Femur (tissue), 1 donor: ENCODE measurements at places on chromosomes 6 and 20.
A peak's percentile ranks its signal among the peaks of the same experiment; 100 is the strongest.

- no peak for DNase-seq
These were observed 4.7 kb upstream of the TUBB2A start for GRCh38 chr6:3162067-3162497.

DNA sequence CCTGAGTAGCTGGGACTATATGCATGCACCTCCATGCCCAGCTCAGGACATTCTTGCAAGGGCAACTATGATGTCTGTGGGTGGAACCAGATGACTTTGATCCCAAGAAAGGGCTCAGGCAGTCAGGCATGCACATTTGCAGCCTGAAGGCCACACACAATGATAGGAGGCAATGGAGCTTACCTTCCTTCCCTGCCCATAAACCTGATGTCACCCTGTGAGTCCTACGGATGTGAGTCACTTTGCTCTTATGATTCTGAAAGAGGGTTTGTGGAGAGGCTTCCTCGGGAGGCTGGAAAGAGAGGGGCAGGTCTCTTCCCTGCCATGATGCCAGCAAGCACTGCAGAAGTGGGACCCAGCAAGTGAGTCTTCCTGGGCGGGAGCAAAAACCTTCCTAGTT is 202.4 kb downstream of the LY86 start:
- DNase-seq, result no peak

DNA sequence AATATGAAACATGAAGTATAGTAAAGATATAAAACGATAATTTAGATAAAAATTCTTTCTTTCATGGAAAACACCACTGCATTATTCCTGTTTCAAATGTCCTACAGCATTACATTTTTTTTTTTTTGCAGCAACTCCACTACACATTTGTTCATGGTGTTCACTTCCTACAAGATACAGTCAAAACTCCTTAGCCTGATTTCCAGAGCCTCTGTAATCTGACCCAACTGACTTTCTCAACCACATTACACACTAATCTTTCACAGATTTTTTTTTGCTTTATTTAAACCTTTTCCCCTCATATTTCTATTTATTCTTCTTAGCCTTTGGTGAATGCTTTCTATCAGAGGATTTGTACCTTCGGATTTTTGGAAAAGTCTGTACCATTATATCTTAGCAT is 176.5 kb upstream of the PDE7B start:
- no peak for DNase-seq

DNA sequence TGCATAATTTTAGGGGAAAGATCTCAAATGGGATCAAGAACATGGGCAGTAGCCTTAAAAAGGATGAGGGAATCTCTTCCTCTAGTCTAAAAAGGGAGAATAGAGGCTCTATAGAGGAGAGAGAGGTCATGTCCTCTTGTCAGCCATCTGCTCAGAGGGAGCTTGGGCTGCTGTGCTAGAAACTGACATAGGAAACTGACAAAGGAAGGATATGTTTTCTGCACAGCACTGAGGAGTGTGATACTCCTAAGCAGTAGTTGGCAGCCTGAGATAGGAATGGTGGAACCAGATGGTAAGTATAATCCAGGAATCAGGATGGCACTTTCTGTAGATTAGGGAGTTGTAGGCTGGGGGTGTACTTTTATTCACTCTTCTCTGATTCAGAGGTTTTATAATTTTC is 59.2 kb downstream of the PTPRA start:
- no peak for DNase-seq

GRCh38 chr6:137452333-137452894 is 41.8 kb downstream of the OLIG3 start:
- no peak for DNase-seq

DNA sequence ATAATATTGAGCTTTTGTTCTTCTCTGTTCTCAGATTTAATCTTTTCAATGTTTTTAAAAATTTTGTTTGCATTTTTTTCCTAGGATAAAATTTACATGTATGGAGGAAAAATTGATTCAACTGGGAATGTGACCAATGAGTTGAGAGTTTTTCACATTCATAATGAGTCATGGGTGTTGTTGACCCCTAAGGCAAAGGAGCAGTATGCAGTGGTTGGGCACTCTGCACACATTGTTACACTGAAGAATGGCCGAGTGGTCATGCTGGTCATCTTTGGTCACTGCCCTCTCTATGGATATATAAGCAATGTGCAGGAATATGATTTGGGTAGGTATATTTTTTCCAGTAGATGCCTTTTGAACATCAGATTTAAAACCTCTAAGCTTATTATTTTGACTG is 89.8 kb downstream of the ATRN start:
- no peak for DNase-seq

DNA sequence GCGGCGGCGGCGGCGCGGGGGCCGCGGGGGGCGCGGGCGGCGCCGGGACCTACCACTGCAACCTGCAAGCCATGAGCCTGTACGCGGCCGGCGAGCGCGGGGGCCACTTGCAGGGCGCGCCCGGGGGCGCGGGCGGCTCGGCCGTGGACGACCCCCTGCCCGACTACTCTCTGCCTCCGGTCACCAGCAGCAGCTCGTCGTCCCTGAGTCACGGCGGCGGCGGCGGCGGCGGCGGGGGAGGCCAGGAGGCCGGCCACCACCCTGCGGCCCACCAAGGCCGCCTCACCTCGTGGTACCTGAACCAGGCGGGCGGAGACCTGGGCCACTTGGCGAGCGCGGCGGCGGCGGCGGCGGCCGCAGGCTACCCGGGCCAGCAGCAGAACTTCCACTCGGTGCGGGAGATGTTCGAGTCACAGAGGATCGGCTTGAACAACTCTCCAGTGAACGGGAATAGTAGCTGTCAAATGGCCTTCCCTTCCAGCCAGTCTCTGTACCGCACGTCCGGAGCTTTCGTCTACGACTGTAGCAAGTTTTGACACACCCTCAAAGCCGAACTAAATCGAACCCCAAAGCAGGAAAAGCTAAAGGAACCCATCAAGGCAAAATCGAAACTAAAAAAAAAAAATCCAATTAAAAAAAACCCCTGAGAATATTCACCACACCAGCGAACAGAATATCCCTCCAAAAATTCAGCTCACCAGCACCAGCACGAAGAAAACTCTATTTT is 2.0 kb downstream of the FOXC1 start:
- DNase-seq, result no peak

DNA sequence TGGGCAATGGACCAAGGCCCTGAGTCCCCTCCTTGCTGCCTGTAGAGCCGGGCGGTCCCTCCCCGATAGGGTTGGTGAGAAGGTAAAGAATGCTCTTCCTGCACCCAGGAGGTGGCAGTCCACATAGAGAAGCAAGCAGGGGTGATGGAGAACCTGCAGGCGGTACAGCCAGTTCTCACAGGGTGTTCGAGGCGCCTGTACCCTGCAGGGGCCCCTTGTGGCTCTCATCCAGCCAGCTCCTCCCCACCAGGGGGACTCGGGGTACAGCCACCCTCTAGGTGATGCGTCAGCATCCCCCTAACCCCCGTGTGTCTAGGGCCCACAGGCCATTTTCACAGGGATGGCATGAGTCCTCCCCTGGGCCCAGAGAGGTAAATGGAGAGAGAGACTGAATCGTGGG is 5.1 kb upstream of the COL9A3 start:
- DNase-seq, result no peak

- no peak for DNase-seq
These were observed 583.8 kb downstream of the CDH26 start for GRCh38 chr20:60541991-60542390.

- no peak for DNase-seq
These were observed 43.6 kb upstream of the FAM50B start for GRCh38 chr6:3805448-3806123.

DNA sequence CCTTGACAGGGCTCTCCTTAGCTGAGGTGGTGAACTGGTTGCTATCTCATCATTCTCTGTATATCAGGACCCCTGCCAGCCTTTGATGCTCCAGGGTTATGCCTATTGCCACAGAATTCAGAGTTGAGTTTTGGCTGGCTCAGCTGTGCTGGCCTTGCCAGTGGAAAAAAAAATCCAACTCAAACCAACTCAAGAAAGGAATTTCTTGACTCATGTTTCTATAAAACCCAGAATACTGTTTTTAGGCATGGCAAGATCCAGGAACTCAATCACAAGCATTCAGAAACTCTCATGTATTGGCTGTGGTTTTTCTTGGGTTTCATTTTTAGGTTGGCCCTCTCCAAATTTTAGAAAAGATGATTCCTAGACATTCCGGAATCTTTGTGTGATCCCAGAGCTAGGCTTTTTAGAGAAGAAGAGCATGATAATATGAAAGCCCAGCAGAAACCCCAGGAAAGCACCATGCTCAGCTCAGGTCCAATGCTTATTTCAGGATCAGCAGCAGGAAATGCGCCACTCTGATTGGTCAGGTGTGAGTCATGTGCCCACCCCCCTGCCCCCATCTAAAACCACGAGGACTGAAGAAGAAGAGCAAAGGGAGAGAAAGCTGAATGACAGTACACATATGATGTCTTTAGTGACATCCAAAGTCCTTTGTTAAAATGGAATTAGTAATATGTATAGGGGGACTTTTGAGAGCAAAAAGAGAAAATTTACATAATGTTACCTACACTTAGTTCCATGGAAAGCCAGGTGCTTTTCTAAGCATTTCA is 122.9 kb downstream of the RNF144B start:
- no peak for DNase-seq

DNA sequence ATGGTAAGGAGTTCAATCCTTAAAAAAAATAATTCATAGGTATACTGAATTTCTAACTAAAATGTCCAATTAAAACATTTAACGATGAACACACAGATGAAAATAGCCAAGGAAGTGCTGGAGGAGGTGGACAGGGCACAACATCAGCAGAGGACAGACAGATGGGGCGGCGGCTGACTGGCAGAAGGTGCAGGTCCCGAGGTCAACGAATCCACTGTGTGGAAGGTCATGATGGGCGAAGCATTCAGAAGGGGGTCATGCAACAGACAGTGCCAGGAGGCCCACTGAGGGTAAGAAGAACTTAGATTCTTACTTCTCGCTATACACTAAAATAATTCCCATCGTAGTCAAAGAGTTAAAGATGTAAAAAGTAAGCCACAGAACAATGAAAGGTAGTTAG is 34.2 kb upstream of the FRMD1 start:
- DNase-seq, result no peak

DNA sequence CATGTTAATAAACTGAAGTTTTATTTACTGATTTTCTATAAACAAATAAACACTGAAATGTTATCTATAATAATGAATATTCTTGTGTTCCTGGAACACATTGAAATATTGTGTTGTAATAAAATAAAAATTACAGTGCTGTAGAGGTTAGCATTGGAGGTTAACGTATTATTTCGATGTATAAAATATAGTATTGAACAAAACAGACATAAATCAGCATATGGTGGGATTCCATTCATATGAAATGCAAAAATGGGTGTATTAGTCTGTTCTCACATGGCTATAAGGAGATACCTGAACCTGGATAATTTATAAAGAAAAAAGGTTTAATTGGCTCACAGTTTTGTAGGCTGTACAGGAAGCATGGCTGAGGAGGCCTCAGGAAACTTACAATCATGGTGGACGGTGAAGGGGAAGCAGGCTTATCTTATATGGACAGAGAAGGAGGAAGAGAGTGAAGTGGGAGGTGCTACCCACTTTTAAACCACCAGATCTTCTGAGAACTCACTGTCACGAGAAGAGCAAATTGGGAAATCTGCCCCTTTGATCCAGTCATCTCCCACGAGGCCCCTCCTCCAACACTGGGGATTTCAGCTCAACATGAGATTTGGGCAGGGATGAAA is 24.6 kb upstream of the BMP6 start:
- no peak for DNase-seq

- DNase-seq, result peak; percentile 67
These were observed 47.2 kb downstream of the FOXF2 start for GRCh38 chr6:1436334-1437306.

DNA sequence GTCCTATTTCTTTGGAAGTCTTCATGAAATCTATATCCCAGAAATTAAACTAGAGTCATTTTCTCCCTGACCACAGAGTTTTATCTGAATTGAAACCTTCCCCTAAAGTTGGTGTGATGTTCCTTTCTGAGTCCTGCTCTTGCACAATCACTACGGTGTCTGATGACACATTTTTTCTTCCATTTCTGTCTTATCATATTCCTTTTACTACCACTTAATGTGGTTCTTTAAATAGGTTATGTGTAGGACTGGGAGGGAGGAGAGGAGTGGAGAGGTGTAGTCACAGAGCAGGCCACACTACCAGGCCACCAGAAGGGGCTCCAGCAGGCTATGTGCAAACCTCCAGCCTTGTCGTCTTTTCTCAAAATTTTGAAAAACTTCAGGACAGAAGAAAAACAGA is 39.7 kb upstream of the ATXN1 start:
- no peak for DNase-seq

DNA sequence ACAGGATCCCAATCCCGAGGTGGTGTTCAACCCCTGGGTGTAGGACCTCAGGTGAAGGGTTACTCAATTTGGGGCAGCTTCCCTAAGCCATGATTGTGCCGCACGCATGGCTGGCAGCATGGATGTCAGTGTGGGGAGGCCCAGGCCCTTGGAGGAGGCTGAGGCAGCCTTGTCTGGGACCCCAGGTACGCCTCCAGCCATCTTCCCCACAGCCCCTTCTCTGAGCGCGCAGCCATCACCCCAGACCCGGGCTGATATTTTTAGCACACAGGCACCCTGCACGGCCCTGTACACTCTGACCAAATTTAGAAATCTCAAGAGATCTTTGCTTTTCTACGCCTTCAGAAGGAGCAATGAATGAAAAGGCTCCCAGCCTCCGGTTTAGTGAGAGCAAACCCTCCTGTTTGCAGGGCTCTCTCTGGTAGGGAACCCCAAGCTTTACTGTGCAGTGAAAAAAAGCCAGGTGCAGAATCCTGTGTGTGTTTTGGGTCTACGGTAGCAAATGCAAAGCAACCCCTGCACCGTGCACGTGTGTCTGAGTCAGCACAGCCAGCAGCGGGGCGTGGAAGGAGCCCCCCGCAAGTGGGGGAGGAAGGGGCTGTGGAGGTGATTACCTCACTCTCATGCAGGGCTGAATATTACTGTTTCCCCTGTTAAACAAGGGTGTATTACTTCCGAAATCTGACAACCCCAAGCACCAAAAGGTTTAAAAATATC is 44.3 kb downstream of the CTCFL start:
- DNase-seq, result no peak

- DNase-seq, result no peak
These were observed 207.5 kb downstream of the HIVEP2 start for GRCh38 chr6:142737368-142738034.

GRCh38 chr6:79077715-79078074 is 359 bp downstream of the PHIP start:
- no peak for DNase-seq

DNA sequence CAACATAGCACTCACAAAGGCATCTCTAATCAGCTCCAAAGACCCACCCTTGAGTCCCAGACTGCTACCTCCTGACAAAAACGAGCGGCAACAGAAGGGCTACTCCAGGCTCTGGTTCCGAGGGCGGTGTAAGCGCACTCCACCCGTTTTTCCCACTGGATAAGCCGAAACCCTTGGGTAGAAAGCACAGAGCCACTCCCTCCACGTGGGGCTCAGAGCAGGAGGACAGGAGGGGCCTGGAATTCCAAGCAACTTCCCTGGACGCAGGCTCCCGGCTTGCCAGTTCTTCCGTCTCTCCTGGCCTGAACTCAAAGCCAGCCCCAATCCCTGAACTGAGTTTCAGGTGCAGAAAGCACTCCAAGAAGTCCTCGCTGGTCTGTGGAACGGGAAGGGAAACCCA is 7.4 kb downstream of the GMEB2 start:
- DNase-seq, result no peak
